Left lung (tissue), 14 donors: ENCODE measurements at places on chromosomes 4 and X.
A peak's percentile ranks its signal among the peaks of the same experiment; 100 is the strongest.

DNA sequence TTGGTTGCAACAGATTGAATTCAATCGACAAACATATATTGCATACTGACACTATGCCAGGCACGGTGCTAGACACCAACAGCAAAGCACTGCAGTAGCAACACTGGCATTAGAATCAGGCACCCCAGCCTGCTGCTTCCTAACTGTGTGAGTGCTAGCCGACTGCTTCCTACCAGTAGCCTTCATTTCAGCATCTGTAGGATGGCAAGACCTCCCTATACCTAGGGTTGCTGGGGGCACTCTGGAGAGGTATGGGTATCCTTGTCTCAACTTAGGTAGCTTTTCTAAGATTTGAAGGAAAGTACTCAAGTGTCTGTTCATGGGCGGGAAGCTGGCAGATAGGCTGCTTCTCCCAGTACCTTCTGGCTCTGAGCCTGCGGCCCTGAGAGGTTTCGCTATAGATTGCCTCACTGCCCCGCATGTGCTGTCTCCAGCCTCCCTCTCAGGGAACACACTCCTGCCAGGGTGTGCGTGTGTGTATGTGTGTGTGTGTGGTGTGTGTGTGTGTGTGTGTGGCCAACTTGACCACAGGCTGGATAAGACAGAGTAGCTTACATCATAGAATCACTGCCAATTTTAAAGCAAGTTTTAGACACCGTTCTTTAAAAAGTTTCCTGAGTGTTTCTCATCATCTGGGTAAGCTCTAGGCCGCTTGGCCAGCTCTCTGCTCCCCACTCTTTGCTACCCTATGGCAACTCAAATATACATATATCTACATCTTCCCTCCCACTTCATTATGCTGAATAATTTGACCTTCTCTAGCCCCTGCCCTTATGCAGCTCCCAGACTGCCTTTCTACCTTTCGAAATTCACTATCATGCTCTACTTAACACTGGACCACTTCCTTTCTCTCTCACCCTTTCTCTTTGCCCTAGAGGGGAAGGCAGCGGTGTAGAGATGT is 97.0 kb upstream of the PJA1 start:
- DNase-seq, result peak; percentile 63

- no peak for DNase-seq
These were observed 31.7 kb downstream of the DLG3 start for GRCh38 chrX:70476166-70476933.

- no peak for DNase-seq
These were observed 120.5 kb upstream of the MAP9 start for GRCh38 chr4:155497306-155497705.

- DNase-seq, result peak; percentile 29
These were observed 382.4 kb upstream of the GALNT7 start for GRCh38 chr4:172786039-172786792.
